Stimulated activated CD4-positive, alpha-beta T cell treated with anti-CD3 and anti-CD28 coated beads, Interleukin-2, amount 100 ng/mL, for 24 hours (primary cell): ENCODE measurements at places on chromosomes 7 and 10.
A peak's percentile ranks its signal among the peaks of the same experiment; 100 is the strongest.

DNA sequence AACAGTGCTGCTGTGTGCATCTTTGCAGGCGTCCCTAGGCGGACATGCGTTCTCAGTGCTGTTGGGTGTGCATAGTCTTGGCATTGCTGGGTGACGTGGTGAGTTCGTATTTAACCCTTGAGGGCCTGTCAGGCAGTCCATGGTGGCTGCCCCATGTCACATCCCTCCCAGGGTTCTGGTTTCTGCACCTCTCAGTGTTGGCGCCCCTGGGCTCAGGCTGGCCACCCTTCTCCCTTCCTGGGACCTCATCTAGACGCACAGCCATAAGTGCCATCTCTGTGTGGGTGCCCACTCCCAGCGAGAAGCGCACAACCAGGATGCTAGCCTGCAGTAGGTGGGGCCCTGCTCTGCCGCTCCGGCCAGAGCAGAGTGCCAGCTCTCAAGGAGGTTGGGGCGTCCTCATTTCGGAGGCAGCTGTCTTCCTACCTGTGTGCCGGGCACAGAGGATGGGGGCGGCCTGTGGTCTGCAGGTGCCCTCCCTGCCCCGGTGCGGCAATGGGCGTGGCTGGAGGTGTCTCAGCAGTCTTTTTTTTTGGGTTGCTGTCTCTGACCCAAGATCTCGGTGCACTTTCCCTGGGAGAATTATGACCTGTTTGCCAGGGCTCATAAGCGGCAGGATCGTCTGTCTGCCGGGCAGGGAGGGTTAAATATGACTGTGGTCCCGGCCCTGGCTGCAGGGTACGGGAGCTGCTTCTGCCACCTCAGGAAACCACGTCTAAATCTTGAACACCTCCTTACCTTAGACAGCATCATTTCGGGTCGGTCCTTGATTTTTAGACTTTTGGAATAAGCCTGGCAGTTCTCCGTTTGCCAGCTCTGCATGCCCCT lies 6.5 kb downstream of the INPP5A start:
- DNase-seq: no peak

- no peak for DNase-seq
Observed at GRCh38 chr10:58867683-58868082, 308.8 kb upstream of the PHYHIPL start.

DNA sequence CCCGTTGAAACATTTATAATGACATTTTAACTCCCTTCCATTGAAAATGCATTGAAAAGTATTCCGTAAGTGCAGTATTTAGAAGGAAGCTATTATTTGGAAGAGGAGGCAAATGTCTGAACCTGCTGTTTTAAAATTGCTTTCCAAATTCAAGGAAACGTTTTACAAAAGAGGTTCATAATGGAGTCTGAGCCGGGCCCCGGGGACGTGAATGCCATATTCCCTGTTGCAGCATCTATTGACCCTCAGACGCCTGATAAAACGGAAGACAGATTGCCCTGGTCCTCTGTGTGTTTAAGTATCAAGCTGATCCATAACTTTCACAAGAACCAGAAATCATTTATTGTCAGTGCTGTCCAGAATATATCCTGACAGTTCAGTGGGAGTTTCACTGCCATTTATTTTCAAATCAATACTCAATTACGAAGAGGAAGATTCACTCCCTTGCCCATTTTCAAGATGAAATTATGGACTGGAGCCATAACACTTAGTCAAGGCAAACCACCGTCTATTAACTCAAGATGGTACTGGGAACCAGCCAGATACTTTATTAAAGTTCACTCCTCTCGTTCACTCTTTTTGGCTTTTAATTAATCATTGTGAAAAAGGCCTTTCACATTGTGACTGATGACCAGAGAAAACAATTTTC lies 435.7 kb upstream of the PFKP start:
- DNase-seq: no peak

DNA sequence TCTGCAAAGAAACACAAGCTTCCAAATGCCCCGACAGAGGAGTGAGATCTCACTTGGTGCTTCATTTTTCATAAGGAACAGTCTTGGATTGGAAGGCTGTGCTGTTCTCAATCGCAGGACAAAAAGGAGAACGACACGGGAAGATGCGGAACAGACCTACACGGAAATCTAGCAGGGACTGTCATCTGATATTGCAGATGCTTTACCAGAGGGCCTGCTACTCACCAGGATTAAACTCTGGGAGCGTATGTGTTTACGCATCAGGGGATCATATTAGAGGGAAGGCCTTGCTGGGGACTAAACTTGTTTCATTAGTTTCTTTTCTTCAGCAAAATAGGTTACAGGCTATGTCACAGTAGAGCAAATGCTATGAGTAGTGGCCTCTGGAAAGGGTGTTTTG lies 82.8 kb upstream of the EEPD1 start:
- DNase-seq: no peak

DNA sequence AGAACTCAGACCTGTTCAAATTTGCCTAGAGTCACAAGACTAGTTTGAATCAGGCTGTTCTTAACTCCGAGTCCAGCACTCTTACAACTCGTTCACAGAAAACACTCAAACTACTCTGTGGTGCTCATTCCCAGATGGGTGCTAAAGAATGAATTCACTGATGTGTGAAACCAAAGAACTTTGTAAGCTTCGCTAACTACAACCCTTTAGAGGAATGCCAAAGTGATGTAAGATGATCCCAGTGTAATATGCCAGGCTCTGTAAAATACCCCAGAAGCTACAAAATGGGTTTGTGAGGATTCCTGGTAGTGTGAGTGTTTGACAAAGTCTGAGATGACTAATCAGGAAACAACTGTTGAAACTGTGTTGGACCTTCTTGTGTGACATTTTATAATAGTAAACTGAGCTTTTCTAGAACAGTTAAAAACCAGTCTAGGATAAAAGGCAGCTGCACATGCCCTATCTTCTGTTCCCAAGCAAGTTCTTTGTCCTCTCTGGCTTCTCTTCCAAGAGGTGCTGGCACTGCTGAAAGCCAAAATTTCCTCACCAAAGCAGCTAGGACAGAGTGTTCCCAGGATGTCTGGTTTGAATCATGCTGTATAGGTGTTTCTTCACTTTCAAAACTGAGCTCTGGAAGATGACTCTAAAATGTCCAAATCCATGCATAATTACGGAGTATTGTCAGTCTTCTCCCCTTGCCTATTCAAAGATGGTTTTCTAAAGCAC lies 527.6 kb downstream of the SORCS1 start:
- DNase-seq: no peak

- no peak for DNase-seq
Observed at GRCh38 chr7:88452646-88453045, 146.0 kb upstream of the STEAP4 start.

DNA sequence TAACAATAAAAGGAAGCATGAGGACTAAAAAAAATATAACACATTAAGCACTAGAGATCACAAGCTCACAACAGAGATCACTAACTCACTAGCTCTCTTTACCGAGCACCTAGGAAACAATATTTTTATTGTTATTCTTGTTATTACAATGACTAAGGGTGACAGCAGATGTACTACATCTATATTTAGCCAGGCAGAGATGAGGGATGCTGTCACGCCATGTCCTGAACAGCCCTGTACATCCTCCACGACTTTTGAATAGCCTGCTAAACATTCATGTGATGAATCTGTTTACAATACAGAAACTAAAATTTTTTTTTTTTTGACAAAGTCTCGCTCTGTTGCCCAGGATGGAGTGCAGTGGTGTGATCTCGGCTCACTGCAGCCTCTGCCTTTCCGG lies 22.7 kb downstream of the FAM133B start:
- DNase-seq: no peak

GRCh38 chr7:111982133-111982532 lies 224.1 kb downstream of the DOCK4 start:
- DNase-seq: no peak

GRCh38 chr10:114684084-114684821 lies 26.2 kb upstream of the ABLIM1 start:
- no peak for DNase-seq

DNA sequence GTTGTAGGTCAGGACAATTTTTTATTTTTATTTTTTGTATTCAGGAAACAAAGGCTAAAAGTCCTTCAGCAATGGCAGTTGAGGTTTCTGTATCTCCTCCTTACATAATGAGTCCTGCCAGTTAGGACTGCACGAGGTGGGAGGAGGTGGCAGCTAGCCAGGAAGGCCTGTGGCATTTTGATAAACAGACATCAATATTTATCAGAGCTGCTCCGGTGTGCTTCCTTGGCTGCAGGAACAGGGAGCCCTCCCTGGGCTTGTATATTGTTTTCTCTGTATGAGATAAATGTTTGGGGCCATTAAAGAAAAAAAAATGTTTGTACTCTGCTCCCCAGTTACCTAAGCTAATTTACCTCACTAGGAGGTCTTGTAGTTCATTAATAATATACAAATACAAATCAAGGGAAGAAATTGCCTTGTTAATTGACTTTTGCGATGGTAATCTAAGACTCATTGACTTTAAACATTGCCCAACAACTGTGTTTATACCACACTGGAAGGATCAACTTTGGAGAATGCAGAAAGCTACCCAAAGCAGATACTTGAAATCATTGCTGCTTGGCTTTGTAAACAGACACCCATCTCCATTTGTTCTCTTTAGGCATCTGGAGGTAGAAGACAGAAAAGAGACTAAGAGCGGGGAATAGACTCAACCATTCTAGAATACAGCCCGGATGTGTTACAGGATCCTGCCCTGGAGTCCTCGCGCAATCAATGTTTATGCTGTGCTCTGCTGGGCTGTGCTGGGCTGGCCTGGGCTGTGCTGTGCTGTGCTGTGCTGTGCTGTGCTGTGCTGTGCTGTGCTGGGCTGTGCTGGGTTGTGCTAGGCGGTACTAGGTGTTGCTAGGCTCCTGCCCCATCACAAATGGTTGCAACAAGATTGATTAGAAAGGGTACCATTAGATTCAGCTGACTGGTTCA lies 36.5 kb upstream of the PDZD8 start:
- no peak for DNase-seq

- peak; percentile 73 for DNase-seq
Observed at GRCh38 chr7:100604028-100604975, 2.1 kb downstream of the PCOLCE start.

GRCh38 chr10:116287906-116288501 lies 15.0 kb upstream of the GFRA1 start:
- no peak for DNase-seq

- DNase-seq: no peak
Observed at GRCh38 chr10:132336919-132337407, 5.0 kb downstream of the LRRC27 start.

DNA sequence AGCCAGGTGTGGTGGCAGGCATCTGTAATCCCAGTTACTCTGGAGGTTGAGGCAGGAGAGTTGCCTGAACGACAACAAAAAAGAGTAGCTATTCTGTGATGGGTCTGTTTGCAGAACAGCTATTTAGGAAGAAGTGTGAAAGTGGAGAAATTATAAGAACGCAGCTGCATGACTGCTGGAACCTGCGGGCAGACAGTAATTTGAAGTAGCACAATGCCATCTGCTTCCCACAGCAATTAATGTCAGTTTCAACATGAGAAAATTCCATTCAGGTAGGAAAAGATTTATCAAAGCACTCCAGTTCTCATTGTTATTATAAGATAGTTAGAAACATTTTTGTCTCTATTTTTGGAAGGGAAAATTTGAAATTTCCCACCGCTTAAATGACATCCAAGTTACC lies 21.5 kb downstream of the LAMB1 start:
- no peak for DNase-seq
